Stimulated activated CD4-positive, alpha-beta T cell treated with anti-CD3 and anti-CD28 coated beads, Interleukin-15, amount 100 ng/mL, for 48 hours (primary cell): ENCODE measurements at places on chromosomes 2 and 18.

DNA sequence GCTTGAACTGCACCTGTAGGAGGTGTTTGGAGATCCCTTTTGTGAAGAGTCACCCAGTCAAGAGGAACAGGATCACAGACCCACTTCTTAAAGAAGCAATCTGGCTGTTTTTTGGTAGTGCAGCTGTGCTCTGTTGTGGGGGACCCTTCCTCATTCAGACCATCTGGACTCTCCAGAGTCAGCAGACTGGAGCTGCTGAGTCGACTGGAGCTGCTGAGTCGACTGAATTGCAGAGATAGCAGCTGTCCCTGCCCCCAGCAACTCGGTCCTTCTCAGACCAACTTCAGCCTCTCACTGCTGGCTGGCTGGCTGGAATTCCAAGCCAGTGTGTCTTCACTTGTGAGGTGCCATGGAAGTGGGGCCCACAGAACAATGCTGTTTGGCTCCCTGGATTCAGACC lies 56.8 kb downstream of the GTF3C3 start:
- no peak for DNase-seq

GRCh38 chr2:189661957-189662321 lies 680 bp downstream of the ASNSD1 start:
- no peak for DNase-seq

DNA sequence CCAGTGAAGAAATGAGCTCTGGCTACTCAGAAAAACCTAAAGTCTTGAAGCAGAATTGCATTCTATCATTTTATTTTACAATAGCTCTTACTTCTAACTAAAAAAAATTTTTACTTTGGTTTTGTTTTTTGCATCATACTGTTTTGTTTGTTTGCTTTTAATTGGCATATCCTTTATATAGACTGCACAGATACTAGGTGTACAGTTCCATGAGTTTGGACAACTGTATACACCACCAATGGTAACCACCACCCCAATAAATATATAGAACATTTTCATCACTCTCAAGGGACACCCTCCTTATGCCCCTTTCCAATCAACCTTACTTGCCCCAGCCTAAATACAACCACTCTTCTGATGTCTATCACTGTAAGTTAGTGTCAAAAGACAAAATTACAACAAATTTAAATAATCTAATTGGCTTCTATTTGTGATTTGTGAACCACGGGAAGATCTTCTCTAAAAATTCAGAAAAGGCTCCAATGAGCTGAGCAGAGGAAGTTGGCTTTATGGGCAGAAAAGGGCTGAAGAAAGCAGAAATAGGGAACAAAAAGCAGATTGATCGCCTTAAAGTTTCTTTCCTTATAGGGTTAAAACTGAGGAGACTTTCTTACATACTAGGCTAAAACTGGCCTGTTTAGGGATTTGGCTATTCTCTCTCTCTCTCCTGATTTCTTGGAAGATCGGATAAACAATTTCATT lies 22.2 kb upstream of the SOS1 start:
- no peak for DNase-seq

- DNase-seq, result no peak
Observed at GRCh38 chr2:172223601-172224054, 120.9 kb upstream of the DLX2 start.

- DNase-seq, result no peak
Observed at GRCh38 chr2:203562268-203562667, 27.2 kb upstream of the RAPH1 start.
